ENCODE measurements at places on chromosomes 12 and 14.

DNA sequence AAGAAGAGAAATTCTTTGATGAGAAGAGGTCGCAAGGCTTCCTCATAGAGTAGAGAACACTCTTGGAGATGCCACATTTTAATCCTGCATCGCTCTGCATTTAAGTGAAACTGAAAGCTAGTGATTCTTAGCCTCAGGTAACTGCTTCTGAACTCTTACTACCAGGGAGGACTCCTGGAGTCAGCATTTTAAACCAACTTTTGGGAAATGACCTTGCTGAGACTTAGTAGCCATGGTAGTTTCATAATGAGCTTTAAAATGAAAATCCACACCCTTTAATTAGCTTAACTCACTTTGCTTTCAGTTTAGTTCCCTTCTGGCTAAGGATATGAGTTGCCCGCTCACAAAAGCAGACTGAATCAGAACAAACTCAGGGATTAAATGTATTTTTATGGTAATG is 80.3 kb downstream of the SYNE2 start:
- no peak for DNase-seq

DNA sequence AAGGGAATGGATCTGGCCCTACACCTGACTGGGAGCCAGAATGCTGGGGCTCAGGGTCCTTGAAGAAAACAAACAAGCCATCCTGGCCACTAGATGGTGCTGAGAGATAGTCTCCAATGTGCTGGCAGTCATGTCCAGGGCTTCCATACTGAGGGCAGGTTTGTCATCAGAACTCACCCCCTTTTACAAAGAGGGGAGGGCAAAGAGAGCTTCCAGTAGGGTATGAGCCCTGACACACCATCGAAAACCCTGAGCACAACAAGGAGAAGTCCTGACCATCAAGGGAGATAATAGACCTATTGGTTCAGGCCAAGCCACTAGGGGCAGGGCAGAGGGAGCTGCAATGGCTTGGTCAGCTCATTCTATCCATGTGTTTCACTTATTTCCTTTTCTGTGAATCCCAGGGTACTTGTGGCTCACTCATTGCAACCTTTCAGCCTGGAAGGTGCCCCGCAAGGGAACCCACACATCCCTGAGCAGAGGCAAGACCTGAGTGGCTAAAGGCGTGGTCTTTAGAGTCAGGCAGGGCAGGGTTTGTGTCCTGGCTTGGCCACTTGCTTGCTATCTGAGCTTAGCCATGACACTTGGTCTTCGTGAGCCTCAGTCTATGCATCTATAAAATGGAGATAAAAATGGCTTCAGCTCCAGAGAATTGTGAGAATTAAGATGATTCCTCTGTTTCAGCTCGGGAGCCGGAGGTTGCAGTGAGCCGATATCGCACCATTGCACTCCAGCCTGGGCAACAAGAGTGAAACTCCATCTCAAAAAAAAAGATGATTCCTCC is 6.2 kb upstream of the PLEKHH1 start:
- DNase-seq = peak; percentile 22

GRCh38 chr12:18813753-18814152 is 75.8 kb downstream of the CAPZA3 start:
- no peak for DNase-seq

DNA sequence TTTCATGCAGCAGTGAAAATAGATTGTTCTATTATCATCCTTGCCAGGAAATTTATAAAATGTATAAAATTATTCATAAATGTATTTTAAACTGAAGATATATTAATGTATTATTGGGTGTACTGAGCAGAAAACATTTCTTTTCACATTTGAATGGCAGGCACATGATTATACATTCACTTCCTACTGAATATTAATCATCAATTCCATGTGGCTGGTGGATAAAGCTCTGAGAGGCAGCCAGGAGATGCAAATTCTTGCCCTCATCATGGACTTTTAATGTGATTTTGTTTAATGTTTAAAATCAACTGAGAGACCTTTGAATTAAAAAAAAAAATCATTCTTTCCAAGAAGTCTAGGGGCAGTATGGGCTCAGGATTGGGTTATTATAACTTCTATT is 40.8 kb downstream of the ANO6 start:
- no peak for DNase-seq

DNA sequence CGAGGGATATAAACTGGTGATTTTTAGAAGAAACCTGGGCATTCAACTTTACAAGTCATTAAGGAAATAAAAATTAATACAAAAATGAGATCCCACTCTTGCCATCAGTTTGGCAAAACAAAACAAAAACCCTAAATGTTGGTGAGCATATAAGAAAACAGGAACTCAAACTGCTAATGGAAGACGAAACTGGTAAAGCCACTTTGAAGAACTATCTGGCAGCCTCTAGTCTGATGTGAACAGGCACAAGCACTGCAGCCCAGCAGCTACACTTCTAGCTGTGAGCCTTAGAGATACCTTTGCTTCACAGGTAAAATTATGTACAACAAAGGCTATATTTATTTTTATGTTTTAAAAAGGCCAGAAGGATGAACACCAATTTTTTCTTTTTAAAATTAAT is 459.6 kb downstream of the ZFP36L1 start:
- DNase-seq = no peak

DNA sequence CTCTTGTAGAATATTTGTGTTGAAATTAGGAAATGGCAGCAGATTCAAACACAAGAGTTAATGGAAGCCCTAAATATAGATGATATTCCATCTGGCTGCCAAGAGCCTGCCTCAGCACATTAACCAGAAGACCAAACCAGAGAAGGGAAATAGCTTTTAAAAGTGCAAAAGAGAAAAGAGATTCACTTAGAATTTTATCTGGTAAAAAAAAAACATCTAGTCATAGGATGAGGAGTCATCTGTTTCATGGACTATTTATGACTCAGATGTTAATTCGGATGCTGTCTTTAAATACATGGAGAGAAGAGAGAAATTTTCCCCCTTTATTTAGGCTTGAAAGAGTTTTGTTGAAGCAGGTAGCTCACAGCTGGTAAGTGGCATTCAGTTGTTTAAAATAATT is 201.6 kb upstream of the NUDT4 start:
- DNase-seq = no peak

Data from muscle of arm (tissue), 14 donors.